ENCODE measurements at places on chromosomes 2 and 18. TPM values are rescaled to one million over a fixed set of nuclear protein-coding genes. Genes with fewer than 3 reads are reported as not detected.

NPPC gene
- total RNA-seq = 0.26 TPM

REG1B gene
- not detected for total RNA-seq

DSG2 gene
- 0.31 TPM for total RNA-seq

CXCR1 gene
- total RNA-seq = not detected

ANKRD30B gene
- total RNA-seq = not detected

BMP10 gene
- total RNA-seq = not detected

MRO gene
- not detected for total RNA-seq

ZSWIM2 gene
- not detected for total RNA-seq

SLC23A3 gene
- 1.6 TPM for total RNA-seq
